ENCODE measurements at places on chromosomes 13 and 19.

- no peak for DNase-seq
These were observed 1.3 kb upstream of the ZNF653 start for GRCh38 chr19:11506967-11507366.

DNA sequence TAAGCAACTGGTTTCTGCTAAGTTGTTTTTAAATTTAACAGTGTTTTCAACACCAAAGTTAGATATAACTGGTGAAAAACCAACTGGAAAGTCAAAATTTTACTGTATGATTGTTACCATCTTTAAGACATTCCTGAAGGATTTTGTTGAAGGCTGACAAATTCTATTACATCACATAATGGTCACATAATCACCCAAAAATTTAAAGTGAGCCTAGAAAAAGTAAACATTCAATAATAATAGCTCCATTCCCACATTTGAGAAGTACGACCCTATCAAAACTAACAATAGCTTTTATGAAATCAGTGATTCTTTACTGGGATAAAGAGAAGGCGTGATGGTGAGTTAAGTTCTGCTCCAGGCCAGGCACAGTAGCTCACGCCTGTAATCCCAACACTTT is 51.6 kb downstream of the USP12 start:
- DNase-seq: no peak

DNA sequence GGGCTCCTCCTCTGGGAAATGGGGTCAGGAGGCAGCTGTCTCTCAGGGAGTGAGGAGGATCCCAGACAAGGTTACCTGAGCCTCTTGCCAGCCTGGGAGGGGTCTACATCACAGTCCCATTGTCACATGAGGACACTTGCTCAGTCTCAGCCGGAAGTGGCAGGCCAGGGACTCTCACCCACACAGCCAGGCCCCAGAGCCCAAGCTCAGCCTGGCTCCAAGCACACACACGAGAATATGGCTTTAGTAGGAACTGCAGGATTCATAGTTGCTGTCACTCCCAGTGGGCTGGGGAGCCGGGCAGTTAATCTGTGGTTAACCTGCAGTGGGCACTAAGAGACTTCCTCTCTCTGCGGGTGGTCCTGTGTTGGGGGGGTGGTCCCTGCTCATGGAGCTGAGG is 15.8 kb upstream of the RELB start:
- no peak for DNase-seq

DNA sequence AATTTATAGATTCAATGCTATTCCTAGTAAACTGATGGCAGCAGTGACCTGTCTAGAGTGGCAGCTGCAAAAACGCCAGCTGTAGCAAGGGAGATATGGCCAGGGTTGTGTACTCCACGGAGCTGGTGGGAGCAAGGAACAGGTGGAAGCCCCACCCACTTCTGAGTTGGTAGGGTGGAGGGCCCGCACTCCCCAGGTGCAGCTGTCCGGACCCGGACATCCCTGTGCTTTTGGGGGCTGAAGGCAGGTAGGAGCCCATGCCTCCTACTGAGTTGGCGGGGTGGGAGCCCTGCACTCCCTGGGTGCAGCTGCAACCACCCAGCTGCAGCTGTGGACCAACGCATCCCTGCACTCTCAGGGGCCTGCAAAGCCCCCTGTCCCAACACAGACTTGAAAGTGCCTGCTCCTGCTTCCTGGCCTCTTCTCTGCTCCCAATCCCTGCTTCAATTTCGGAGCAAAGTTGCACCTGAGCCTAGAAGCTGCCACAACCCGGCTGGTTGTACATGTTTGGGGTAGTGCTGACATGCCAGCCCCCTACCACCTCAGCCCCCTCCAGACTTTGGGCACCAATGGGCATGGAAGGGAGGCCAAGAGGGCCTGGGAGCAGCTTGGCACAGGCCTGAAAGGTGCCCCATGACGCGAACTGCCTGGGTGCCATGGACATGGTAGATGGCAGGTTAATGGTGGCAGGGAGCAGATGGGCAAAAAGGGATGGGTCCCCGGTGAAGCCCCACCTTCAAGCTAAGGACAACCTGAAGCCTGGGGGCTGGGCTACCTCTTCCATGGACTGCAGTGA is 19.8 kb downstream of the UGGT2 start:
- DNase-seq: no peak

DNA sequence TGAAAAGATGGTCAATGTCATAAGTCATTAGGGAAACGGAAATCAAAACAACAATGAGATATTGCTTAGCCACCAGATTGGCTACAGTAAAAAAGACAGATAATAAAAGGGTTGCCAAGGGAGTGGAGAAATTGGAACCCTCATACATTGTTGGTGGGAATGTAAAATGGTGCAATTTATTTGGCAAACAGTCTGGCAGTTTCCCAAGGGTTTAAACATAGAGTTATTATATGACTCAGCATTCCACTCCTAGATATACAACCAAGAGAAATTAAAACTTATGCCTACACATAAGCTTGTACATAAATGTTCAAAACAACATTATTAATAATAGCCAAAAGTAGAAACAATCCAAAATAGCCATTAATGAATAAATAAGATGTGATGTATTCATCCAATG is 9.9 kb upstream of the ZNF227 start:
- no peak for DNase-seq

GRCh38 chr13:42750794-42751193 is 30.6 kb upstream of the FAM216B start:
- DNase-seq: no peak

DNA sequence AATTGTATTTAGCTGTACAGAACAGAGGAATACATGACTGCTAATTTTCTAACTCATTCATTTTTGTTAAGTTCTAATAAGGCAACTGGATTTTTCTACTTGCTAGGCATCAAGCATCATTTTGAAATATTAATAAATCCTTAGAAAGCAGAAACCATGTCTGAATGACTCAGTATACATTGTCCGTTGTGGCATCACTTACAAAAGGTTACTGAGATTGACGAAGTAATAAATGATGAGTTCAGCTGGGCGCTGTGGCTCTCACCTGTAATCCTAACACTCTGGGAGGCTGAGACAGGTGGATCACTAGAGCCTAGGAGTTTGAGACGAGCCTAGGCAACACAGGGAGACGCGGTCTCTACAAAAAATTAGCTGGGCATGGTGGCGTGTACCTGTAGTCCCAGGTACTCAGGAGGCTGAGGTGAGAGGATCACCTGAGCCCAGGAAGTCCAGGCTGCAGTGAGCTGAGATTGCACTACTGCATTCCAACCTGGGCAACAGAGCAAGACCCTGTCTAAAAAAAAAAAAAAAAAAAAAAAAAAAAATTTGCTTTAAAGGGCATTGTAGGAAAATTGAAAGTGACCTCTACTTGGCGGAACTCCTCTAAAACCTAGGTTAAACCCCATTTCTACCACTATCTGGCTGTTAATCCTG is 36.6 kb downstream of the LHFPL6 start:
- DNase-seq: no peak

DNA sequence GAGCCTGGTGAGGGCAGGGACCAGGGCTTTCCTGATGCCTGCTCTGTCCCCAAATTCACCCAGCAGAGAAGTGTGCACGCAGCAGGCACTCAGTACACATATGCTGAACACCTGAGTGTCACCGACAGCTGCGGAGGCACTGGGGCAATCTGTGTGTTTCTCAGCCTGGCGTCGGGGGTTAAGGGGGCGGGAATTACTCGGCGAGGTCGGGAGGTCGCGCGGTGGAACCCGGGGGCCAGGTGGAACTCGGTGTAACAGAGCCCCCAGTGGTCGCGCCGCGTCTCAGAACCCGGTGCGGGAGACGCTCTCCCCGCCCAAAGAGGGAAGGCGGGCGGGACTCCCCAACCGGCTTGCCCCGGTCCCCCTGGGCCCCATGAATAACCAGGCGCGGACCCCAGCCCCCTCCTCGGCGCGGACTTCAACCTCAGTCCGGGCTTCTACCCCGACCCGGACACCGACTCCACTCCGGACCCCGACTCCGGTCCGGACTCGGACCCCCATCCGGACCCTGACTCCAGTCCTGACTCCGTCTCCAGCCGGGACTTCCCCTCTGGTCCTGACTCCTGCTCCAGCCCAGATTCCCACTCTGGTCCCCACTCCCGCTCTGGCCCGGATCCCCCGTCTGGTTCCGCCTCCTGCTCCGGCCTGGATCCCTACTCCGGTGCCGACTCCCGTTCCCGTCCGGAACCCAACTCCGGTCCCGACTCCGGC is at the start of gene SELENOV:
TSS of gene SELENOV (plus strand) at position 300 of the 711 bp plus-strand sequence. CDS start at position 374, 74 bp downstream.
- no peak for DNase-seq

DNA sequence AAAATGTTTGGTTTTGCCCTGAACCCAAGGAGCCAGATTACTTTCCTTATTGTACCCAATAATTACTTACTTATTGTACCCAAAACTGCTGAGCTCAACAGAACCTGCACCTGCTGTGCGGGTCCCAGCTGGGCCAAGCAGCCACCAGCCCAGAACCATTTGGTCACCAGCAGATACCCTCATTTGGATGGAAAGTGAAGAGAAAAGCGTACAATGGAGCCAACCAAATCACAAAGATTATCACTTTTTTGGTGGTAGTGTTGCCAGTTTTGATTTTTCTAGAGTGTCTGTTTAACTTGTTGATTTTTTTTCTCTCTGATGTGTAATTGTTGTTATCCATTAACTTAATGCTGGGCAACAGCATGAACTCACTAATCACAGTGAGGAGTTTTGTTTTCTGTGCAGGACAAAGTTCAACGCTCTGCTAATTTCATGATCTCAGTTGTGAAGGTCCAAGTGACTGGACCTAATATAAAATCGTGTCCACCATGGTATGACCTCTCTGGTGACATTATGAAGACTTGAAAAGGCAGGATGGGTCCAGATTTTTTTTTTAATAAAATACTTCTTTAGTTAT is 23.8 kb downstream of the SPATA13 start:
- no peak for DNase-seq

GRCh38 chr13:84870190-84870589 is 929.0 kb downstream of the SLITRK6 start:
- no peak for DNase-seq

DNA sequence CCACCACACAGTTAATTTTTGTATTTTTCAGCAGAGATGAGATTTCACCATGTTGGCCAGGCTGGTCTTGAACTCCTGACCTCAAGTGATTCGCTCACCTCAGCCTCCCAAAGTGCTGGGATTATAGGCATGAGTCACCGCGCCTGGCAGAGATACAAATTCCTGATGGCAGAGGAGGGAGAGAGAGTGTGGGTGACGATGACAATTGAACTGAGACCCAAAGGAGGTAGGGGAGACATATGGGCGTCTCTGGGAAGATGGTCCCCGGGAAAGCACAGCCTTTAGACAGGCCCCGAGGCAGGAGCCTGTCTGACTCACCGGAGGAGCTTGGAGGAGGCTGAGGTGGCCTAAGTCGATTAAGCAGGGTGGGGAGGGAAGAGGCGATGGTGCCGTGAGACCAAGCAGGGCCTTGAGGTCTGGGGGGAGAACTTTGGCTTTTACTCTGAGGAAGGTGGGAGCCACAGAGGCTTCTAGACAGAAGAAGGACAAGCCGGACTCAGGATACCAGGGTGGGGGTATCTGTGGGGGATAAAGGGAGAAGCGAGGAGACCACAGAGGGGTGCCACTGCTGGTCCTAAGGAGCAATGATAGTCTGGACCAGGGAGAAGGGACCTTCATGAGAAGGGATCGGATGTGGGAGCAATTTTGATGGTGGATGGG is 38.2 kb downstream of the ARRDC2 start:
- no peak for DNase-seq

- DNase-seq: no peak
These were observed 977 bp downstream of the IRGQ start for GRCh38 chr19:43594710-43595604.

DNA sequence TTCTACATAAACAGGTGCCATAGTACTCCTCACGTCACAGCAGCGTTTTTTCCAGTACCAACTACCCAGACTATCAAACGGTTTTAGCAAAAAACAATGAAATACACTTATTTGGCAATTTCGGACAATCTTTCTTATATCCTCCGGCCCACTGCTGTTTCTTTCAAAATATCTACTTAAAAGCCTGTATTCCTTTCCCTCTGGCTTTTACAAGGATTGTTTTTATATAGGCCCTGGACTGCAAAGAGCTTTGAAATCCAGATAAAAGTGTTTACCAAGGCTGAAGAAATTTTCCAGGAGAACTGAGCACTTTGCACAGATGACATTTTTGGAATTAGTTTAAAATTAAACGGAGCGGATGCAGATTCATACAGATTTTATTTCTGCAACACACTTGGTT is 255.9 kb upstream of the STARD13 start:
- no peak for DNase-seq

DNA sequence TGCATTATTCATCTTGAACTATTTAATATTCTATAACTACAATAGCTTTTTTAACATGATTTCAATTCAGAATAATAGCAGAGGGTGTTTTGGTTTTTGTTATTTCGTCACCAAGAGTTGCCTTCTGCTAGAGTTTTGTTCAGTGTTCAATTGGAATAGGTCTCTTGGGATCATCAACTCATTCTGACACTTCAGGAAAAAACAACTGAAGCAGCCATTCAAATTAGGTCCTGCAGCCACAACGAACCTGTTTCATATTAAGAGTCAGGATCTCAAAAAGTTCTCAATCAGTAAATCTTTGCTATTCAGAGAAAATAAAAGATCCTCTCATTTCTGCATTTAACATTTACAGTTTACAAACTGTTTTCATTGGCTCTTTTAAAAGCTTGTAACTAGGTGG is 2.4 kb upstream of the CHAMP1 start:
- DNase-seq: no peak

DNA sequence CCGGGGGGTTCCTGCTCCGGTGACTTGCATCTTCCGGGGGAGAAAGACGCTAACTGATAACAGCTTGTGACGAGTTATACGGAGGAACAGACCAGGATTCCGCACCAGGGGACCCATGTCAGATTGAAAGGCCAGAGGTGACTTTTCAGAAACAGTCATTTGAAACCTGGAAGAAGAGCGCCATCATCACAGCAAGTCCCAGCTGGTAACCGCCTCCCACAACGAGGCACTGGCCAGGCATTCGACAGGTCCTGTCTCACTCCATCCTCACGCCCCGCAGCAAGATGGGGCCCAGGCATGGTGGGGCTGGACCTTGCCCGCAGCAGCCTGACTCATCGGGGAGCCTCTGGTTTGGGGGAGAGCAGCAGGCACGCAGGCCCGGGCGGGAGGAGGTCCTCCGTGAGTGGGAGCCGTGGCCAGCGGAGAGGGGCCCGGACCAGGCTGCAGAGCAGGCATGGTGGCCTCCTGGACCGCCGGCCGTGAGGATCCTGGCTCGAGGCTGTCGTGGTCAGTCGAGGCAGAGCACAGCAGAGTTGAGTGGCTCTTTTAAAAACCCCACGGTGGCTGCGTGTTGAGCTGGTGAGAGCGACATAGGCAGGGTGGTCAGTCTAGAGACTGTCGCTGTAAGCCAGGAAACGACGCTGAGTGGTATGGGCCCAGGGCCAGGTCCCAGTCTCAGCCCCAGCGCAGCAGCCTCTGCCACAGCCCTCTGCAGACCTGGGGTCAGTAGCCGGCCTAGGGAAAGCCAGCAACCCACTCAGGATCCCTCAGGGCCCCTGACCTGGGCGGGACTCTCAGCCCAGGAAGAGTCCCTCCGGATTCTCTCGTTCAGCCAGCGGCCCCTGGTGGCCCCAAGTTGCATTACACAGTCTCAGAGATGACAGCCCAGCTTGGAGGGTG is 94.9 kb upstream of the MCF2L start:
- DNase-seq: peak; percentile 80

All from coronary artery (tissue), 2 donors.